Fibroblast of villous mesenchyme (primary cell): ENCODE measurements at places on chromosomes 16 and 17.
A peak's percentile ranks its signal among the peaks of the same experiment; 100 is the strongest.

DNA sequence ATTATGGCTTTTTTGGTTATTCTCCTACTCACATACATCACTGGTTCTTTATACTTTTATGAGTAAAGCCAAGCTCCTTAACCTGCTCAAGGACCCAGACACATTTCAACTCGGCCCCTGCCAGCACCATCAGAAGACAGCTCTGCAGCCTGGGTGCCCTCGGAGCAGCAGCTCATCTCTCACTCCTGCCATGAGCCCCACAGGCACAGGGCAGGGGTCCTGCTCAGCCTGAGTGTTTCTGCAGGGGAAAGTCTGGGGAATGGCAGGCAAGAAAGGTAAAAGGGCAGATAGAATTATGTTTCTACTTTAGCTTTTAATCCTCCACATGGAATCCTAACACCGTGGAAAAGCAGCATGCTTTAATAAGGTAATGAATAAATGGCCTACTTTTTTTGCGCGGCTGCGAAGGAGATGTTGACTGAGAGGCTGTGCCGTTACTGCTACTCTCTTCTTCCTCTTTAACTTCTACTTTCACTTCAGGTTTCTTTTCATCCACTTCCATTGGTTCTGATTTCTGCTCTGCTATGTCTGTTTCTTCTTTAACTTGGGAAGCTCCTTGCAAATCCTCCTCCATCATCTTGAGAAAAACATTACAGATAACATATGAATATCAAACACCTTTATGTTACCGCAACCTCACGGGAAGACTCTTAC lies 50.1 kb upstream of the TRAP1 start:
- DNase-seq = no peak

DNA sequence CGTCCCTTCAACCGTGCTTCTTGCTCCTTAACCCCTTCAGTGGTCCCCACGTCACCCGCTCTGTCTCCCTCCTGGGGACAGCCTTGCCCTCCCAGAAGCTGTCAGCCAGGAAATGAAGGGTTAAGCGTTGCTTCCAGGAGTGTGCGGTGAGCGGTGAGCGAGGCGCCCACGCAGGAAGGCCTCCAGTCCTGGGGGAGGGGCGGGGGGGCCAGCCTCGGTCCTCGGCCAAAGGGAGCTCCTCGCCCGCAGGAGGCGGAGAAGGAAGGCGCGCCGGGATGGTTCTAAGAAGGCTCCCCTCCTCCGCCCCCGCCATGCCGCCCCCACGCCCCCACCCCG lies 2.3 kb downstream of the RBFOX3 start:
- DNase-seq = no peak

GRCh38 chr17:28612531-28612930 lies 1.5 kb downstream of the RSKR start:
- DNase-seq = no peak

DNA sequence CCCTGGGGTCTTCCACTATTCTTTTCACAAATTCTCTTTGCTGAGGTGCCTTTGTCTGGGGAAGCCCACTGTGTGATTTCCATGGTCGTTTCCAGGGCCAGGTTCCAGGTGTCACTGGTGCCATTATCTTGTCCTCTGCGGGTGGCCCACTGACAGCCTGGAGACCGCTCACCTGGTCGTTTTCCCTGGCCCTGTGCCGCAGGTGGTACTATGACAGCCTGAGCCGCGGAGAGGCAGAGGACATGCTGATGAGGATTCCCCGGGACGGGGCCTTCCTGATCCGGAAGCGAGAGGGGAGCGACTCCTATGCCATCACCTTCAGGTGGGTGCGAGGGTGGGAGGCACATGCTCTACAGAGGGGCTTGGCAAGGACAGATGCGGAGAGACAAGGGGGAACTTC lies 98.9 kb downstream of the SDR42E1 start:
- DNase-seq = no peak

DNA sequence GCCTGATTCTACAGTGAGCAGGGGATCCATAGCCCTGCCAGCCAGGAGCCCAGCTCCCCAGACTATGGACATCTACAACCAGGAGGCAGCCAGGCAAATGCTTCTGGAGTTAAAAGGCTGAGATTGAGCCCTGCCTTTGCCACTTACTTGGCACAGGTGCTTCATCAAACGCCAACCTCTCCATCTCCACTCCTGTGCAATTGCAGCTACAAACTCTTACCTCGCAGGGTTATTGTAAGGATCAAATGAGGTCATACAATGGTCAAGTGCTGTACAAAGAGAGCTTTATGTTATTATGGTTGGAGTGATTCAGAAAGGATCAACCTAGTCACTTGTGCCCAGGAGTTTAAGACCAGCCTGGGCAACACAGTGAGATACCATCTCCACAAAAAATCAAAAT lies 9.8 kb upstream of the MYO18A start:
- DNase-seq = no peak

- DNase-seq = peak; percentile 82
Measured at GRCh38 chr17:72118335-72119076, 2.3 kb upstream of the SOX9 start.

DNA sequence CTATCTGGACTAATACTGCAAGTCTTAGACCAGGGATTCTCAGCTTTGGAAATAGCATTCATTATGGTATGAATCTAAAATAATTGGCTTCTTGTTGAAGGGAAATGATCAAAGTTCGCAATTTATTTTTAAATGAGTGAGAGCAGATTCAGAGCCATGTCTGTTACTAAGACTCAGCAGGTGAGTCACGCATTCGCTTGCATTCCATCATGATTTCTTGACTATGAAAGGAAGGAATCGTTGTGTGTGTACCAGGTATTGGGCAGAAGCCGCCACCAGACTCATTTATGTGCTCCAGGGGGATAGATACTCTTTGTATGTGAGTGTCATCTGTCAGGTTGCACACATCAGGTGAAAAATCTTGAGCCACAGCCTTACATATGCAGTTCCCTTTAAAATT lies 10.8 kb downstream of the GSG1L2 start:
- DNase-seq = no peak

DNA sequence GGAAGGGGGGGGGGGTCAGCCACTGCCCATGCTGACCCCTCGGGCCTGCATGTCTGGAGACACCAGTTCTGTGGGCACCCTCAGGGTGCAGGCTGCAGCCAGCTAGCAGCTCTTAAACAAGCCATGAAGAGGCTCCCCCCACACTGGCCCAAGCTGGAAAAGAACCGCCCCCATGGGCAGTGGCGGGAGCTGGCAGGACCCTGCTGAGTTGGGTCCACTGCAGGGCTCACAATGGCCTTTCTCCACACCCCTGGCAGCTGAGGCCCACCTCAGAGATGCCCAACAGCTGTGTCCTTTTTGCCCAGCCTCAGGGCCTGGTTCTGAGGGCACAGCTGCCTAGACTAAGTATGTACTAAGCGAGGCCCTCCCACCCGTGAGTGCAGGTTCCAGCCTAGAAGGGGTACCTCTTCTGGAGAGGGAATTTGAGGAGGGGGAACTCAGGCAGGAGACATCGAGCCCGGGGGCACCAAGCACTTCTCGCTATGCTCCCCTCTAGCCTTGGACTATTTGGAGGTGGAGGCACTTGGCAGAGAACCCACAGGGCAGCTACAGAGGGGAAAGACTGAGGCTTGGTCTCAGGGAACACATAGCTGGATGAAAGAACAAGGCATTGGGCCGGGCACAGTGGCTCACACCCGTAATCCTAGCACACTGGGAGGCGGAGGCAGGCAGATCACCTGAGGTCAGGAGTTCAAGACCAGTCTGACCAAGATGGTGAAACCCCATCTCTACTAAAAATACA lies 3.2 kb downstream of the THRA start:
- DNase-seq = no peak

DNA sequence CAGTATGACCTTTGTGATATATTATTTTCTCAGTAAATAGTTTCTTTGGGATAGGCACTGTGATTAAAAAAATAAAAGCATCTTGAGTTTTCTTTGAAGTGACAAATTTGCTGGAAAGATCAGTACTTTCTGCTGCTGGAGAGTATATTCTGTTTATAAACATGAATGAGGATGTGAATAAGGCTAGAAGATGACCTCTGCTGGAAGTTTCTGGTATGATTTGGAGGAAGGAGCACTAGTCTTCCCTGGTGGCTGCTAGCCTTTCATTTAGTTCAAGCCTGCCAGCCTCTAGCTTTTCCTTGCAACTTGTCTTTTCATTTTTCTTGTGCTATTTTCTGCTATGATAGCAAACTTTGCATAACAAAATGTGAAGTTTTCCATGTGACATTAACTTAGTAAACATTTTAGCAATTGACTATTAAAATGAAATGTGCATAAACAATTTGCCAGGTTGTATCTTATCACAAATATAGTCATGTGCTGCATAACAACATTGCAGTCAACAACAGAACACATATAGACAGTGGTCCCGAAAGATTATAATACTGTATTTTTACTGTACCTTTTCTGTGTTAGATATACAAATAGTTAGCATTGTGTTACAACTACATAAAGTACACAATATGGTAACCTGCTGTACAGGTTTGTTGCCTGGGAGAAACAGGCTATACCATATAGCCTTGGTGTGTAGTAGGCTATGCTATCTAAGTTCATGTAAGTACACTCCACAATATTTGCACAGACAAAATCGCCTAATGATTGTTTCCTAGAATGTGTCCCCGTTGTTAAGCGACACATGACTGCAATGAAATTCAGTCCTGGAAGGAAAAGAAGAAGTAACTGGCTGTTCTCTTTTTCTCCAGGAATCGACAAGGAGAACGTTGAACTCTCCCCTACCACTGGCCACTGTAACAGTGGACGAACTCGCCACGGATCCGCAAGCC lies 18.1 kb upstream of the RAB11FIP4 start:
- peak; percentile 68 for DNase-seq

GRCh38 chr16:86324320-86324719 lies 186.0 kb upstream of the FOXF1 start:
- no peak for DNase-seq

DNA sequence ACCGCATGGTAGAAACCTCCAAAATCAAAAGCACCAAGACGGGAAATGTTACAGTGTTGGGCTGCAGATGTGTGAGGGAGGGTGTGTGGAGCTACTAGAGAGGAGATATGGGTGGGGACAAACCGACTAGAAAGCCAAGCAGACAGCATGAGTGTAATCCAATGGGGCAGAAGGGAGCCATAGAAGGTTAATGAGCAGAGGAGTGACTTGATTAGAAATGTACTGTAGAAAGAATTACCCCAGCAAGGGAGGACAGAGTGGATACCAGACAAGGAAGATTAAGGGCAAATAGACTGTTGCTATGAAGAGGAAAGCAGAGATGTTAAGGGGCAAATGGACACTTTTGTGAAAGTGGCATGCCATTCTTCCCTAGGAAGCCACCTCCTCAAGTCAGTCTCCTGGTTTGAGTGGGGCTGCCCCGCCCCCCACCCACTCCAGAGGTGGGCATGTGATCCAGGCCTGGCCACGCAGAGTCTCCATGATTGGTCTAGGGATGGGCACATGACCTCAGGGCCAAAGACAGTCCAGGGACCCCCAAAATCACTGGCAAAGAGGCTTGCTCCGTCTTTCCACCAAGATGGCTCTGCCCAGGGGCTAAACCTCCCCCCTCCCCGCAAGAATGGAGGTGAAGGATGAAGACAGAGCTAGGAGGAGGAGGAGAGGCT lies 4.3 kb downstream of the COTL1 start:
- no peak for DNase-seq

DNA sequence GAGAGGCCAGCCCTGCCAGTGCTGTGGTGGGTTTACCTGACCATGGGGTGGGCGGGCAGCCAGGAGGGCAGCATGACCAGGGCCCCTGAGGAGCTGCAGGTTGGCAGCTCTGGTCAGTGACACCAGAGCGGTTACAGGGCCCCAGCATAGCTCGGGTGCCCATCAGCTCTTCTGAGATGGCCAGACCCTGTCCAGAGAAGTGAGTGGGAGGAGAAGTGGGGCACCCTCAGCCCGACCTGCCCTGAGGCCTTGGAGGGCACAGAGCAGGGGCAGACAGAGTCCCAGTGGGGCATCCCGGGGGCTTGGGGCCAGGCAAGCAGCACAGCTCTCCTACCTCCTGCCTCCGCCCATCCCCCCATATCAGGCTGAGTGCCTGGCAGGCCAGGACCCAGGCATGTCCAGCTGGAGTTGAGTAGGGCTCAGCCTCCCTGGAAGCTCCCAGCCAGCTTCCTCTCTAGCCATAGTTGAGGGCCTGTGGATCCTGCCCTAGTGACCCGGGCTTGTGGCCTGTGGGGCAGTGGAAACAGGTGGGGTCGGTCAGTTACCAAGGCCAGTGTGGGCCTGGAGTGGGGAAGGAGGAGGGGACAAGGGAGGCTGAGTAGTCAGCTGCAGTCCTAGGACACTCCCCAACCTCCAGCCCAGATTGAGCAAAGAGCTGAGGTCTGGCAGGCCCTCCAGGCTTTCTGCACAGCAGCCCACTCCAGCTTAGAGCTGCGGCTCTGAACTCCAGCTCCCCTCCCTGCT lies 83.5 kb downstream of the AMFR start:
- no peak for DNase-seq

- no peak for DNase-seq
Measured at GRCh38 chr16:1791256-1791942, 2.1 kb downstream of the IGFALS start.

GRCh38 chr17:81365601-81366585 lies 29.4 kb upstream of the BAHCC1 start:
- peak; percentile 72 for DNase-seq

- peak; percentile 62 for DNase-seq
Measured at GRCh38 chr17:43169561-43170139, 1.4 kb upstream of the NBR1 start.

DNA sequence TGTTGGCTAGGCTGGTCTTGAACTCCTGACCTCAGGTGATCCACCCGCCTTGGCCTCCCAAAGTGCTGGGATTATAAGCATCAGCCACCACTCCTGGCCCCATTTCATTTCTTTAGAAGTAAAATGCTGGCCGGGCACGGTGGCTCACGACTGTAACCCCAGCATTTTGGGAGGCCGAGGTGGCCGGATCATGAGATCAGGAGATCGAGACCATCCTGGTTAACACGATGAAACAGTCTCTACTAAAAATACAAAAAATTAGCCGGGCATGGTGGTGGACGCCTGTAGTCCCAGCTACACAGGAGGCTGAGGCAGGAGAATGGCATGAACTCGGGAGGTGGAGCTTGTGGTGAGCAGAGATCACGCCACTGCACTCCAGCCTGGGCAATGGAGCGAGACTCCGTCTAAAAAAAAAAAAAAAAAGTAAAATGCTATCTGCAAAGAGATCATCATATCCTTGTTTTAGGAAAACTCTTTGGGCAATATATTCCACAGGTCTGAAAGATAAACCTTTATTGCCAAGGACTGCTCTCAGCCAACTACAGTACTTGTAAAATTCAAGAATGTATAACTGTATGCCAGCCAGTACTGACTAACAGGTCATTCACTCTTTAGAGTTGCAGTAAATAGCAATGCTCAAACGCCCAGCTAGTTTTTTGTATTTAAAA lies 3.8 kb downstream of the GJC1 start:
- DNase-seq = no peak

- no peak for DNase-seq
Measured at GRCh38 chr17:67440277-67441051, 63.4 kb downstream of the PITPNC1 start.

- no peak for DNase-seq
Measured at GRCh38 chr16:58848662-58849002, 114.5 kb upstream of the GOT2 start.
